B cell (primary cell): ENCODE measurements at places on chromosomes 7 and 10. TPM values are rescaled to one million over a fixed set of nuclear protein-coding genes. Genes with fewer than 3 reads are reported as not detected.

GRCh38 chr7:71612911-71613310 lies 481.0 kb downstream of the GALNT17 start:
- DNase-seq = no peak

Gene IDI2
- not detected in 2 replicates for polyA plus RNA-seq

GRCh38 chr10:132418527-132419416 lies 21.8 kb downstream of the PWWP2B start:
- DNase-seq = peak; percentile 64

Gene SPDYE3
- not detected in 2 replicates for polyA plus RNA-seq

Gene LBX1
- not detected in 2 replicates for polyA plus RNA-seq

GRCh38 chr7:134200970-134201369 lies 73.8 kb downstream of the LRGUK start:
- no peak for DNase-seq

GRCh38 chr7:38916396-38916795 lies 7.4 kb upstream of the VPS41 start:
- DNase-seq = no peak
